ENCODE measurements at places on chromosomes 12 and 14.

DNA sequence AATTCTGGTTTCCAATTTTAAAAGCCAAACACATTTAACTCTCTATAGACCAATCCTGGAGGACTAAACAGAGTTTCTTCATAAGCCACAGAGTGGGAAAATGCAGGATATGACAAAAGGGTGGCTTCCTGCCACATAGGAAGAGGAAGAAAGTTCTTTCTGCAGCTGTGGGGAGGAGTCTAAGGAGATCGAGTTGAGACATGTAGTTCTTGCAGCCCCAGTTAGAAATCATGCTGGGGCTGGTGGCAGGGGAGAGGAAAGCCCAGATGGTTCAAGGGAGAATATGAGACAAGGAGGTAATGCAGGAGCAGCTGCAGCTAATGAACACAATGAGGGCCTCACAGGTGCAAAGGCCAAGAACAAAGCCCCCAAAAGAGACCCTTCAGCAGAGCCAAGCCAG, 85.0 kb upstream of the ARID2 start:
- DNase-seq, result no peak

DNA sequence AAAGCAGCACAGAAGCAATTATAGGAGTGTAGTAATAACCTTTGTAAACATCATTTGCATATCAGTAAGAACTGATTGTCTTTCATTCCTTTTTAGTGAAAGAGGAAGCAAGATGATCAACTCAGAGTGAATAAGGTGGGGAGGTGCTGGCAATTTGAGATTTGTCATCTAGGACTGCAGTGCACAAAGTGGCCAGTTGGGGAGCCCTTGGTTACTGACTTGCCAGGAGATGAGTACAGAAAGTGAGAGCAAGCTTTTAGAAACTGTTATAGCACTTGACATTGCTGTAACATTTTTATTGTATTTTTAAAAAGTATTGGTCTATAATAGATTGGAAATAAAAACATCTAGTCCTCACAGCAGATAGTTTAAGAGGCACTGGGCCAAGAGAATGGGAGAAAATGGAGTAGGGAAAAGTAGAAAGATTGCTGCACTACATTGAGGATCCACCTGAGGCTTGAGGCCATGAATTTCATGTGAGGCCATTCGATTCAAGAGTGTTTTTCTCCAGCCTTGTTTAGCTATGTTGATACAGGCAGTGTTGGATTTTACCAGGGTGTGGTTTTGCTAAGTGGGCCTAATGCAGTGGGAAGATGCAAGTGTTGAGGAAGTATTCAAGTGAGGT, 98.2 kb downstream of the SNAPC1 start:
- DNase-seq, result no peak

GRCh38 chr12:92149563-92149962, 3.9 kb upstream of the BTG1 start:
- no peak for DNase-seq

DNA sequence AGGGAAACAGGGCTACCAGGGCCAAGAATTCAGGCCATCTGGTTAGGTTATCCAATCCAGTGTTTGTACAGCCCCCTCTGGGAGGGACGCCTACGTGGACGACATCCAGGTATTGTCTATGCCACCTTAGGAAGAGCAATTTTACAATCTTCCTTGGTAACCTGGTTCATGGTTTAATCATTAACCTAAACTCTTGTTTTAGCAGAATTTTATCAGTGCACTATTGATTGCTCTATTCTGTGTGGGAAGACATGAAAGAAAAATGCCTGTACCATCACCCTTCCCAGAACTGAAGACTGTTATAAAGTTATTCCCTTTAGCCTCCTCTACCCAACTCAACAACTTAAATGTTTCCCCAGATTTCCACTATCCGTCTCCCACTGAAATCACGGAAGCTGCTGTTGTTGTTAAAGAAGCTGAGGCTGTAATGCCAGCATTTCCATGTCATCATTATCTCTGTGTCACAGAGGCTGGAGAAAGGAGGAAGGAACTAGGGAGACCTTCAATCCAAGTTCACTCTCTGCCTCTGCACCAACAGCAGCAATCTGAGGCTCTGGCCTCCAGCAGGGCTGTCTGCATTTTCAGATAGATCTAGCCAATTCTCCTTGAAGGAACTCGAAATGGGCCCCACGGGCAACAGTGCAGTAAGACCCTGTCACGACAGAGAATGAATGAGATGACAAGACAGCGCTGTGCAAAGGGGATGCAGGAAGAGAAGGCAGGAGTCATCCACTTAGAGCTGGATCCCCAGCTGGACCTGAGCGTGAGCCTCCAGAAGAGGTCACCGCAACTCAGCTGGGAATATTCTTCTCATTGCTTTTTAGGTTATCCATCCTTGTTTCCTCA, 183.4 kb upstream of the GZMB start:
- DNase-seq, result no peak

- DNase-seq, result no peak
These were observed 263.8 kb downstream of the DIO2 start for GRCh38 chr14:79947440-79948054.

DNA sequence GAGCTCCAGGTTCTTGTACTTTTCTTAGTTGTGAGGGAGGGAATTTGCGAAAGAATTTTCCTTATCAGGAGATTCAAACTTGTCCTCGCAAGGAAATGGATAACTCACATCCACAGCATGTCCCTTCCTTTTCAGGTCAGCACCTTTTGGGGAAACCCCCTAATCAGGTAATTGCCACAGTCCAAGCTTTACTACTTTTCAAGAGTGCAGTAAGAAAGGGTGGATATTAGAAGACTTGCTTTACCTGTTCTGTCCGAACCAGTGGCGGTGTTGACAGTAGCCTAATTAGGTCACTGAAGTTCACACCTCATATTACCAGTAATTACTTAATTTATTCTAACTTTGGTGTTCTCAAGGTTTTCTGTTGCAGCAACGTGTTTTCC, 6.7 kb upstream of the C12orf50 start:
- DNase-seq, result no peak

DNA sequence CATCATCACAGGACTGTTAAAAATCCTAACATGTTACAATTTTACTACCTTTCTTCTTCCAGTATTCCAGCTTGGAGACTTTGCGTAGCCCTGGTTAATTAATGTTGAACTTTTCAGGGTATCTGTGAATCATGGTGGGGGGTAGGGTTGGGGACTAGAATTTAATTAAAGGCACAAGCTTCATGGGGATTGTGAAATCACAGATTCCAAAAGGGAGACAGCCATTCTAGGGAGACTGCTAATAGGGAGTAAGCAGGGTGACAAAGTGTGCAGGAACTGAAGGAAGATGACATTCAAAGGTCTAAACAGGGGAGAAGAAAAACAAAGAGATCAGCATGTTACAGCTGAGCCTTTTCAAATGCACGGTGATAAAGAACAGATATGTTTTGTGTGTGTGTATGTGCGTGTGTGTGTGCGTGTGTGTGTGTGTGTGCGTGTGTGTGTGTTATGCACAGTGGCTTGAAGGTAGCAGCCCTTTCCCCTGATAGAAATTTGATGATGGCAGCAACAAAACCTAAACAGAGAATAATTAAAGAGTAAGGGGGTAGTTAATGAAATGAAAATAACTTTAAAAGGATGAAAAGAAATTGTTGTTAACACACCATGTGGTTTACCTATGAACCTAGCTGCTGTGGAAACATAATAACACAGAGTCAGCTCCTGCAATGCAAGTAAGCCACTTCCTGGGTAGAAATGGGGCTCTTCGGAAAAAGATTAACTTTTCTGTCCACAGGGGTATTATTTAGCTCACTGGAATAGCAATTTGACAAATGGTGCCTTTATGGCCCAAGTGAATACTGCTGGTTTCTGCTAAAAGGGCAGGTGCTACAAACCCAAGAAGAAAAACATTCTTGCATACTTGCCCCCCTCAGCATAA, 581.7 kb downstream of the DIO2 start:
- no peak for DNase-seq

DNA sequence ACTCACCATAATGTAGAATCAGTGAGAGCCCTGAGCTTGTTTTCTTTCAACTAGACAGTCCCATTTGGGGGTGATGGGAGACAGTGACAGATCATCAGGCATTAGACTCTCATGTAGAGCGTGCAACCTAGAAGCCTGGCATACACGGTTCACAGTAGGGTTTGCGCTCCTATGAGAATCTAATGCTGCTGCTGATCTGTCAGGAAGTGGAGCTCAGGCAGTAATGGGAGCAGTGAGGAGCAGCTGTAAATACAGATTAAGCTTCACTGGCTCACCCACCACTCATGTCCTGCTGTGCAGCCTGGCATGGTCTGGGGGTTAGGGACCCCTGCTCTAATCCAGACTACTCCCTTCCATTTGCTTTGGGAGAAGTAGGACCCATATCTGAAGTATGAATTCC, 55.6 kb downstream of the FNTB start:
- DNase-seq, result no peak

GRCh38 chr12:24840046-24840800, 108.7 kb downstream of the BCAT1 start:
- no peak for DNase-seq

GRCh38 chr14:79417961-79418360, 793.3 kb downstream of the DIO2 start:
- no peak for DNase-seq

DNA sequence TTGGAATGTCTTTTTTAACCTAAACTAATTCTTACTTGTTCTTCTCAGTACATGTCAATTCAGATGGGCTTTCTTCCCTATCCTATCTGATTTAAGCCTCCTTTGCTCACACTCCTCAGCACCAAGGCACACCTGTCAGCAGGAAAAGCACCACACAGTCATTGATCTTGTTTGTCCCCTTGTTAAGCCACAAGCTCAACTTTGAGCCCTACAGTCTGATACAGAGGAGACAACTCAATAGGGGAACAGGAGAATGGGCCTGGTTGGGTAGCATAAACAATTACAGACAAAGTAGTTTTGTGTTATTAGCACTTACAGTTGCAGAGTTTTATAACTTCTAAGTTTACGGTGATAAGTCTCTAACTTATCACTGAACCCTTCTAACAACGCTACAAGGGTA, 29.5 kb upstream of the SYCP3 start:
- no peak for DNase-seq

DNA sequence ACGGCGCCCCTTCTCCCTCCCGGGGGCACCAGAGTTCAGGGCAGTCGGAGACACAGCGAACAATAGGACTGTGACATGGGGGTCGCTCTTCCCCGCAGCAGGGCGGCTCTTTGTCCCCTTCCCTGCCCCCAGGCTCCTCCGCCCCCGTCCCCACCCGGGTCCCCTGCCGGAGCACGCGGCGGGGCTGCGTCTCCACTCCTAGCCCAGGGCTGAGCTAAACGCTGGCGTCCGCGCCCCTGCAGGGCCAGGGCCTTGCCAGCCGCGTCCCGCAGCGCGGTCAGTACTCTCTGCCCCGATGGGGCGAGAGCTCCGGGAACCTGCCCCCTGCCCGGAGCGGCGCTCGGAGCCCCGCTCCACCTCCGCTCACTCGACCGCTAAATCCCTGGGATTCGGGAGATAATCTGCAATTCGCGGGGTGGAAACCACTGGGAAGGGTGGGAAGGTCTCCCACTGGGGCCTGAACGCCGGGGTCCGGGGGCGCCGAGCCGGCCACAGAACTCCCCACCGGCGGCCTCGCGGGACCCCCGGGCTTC, 825 bp upstream of the CCDC85C start:
- no peak for DNase-seq

DNA sequence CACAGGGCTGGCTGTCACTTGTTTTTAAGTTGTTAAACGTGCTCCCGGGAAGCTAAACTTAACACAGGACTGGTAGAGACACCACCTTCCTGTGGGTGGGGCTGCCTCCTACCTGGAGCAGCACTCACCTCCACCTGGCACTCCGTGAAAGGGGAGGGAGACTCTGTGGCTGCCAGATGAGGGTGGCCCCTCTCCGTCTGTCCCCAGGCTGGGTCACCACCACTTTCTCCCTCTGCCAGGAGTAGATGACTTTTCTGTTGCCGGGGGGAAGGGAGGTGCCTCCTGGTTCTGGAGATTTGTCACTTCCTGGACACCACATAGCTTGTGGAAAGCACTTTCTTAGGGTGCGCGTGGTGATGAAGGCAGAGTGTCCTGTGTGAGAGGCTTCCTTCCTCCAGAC, 81.3 kb downstream of the WDR20 start:
- no peak for DNase-seq

DNA sequence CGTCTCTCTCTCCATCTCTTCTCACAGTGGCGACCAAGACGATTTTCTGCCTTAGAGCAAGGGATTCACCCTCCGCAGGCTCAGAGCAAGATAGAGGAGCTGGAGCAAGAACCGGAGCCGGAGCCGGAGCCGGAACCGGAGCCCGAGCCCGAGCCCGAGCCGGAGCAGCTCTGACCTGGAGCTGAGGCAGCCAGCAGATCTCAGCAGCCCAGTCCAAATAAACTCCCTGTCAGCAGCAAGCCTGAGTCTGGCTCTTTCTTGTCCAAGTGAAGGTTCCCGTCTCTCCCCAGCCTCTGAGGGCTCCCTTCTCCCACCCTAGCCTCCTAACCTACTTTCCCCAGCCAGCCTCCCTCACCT, 5.9 kb downstream of the LAG3 start:
- DNase-seq, result no peak

DNA sequence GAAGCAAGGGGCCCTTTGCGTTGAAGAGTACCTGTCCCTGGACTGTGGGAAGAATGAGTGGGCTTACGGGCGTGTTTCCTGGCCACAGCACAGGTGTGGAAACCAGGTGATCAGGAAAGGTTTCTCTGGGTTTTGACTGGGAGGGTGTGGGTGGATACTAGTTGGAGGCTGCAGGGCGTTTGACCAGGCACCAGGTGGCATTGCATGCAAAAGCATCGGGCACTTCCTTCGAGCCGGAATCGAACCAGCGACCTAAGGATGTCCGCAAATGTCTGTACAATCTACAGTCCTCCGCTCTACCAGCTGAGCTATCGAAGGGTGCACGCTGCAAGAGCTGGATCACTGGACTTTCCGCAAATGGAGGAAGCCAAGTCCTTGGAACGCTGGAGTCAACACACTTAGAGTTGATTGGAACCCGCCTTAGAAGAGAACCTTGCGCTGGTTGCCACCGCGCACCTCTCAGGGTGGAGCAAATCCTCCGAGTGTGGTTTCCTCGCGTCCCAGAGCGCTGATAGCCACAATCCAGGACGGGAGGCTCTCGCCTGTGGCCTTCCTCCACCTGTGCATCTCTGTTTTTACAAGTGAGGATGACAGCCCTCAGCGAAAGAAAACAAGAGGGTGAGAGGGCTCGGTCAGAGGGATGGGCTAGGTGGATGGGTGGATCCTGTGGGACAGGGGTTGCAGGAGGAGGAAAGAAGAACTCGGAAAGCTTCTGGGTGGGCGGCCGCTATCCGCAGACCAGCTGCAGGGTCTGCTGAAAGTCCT, 21.2 kb upstream of the RNASE4 start:
- no peak for DNase-seq

GRCh38 chr12:41661141-41661765, 473.1 kb downstream of the PDZRN4 start:
- DNase-seq, result no peak

GRCh38 chr12:75488553-75488952, 8.0 kb downstream of the GLIPR1 start:
- DNase-seq, result no peak

- DNase-seq, result no peak
These were observed 27.3 kb downstream of the SFSWAP start for GRCh38 chr12:131738196-131738595.

GRCh38 chr14:29636870-29637269, 290.8 kb downstream of the PRKD1 start:
- no peak for DNase-seq

DNA sequence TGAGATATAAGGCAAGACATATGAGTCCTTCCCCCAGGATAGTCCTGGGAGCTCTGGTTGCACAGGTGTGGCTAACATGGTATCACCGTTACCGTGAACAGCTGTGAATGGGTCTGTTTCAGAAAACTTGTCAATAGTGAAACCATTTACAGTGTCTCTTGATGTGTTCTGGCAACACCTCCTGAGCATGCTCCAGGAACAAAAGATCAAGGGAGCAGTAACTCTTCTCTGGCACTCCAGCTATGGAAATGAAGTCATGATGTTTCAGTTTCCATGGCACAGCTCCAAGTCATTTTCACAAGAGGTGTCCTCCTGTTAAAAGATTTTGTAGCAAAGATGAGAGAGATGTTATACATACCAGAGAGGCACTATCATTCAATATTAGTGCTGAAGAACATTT, 253.7 kb downstream of the SNAPC1 start:
- no peak for DNase-seq

Data from cardiac septum (tissue), 1 donor.